Activated CD8-positive, alpha-beta memory T cell treated with anti-CD3 and anti-CD28 coated beads for 48 hours (primary cell): ENCODE measurements at places on chromosomes 4 and X.

- DNase-seq: no peak
These were observed 152.3 kb downstream of the WDFY3 start for GRCh38 chr4:84814094-84814750.

DNA sequence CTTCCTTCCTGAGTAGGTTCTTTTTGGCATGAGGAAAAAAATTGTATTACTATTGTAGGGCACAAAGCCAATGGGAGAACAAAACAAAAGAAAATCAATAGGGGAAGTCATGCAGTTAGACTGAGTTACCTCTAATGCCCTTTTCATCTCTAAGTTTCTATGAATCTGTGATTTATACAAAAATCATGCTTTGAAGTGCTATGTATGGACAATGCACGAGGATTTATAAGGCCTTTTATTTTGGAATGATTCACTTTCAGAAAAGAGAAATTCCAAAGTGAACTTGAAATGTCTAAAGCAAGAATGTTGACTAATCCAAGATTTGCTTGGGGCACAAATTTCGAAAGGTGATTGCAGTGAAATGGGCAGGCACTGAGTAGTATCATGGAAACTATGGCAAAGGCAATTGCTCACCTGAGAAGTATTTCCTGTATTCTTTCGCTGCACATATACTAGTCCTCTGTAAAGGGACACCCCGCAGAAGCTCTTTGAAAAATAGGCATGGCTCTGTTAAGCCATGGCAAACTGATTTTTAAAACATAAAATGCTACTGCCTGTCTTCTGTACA lies 52.8 kb downstream of the ADGRG4 start:
- DNase-seq: no peak

GRCh38 chrX:125203737-125204578 lies 115.7 kb upstream of the TEX13C start:
- DNase-seq: no peak

DNA sequence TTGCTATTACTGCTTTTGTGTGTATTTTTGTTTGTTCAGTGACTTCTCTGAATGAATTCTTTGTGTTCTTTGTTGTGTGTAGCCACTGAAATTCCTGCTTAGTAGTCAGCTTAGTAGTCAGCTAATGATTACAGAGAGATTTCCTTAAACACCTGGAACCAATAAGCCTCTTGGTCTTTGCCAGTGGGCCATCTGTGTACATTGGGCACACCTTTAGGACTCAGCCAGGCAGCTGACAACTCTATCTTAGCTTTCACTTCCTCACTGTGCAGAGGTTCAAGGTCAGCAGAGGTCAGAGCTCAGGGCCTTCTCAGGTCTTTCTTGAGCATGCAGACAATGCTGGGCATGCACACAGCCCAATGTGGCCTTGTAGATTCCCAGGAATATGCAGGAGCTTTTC lies 59.3 kb downstream of the RWDD4 start:
- no peak for DNase-seq

DNA sequence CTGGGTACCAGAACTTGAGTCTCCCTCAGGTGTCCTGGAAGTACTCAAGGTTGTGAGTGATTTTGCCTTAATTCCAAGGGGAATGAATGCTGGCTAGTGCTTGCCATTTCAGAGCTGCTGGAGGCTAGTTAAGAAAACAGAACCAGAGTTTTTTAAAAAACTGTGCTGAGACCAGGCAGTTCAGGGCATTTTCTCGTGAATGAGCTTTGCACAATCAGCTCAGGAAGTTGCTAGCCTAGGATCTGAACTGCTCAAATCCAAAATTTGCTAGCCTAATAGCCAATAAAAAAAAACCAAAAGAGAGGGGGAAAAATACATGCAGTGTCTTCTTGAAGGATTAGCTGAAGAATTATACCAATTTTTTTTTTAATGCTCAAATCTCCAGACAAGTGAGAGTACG lies 292.7 kb downstream of the FBXW7 start:
- no peak for DNase-seq

- DNase-seq: no peak
These were observed 18.0 kb downstream of the SUV39H1 start for GRCh38 chrX:48714573-48714972.

- no peak for DNase-seq
These were observed 2.0 kb downstream of the PSAPL1 start for GRCh38 chr4:7432531-7433375.

DNA sequence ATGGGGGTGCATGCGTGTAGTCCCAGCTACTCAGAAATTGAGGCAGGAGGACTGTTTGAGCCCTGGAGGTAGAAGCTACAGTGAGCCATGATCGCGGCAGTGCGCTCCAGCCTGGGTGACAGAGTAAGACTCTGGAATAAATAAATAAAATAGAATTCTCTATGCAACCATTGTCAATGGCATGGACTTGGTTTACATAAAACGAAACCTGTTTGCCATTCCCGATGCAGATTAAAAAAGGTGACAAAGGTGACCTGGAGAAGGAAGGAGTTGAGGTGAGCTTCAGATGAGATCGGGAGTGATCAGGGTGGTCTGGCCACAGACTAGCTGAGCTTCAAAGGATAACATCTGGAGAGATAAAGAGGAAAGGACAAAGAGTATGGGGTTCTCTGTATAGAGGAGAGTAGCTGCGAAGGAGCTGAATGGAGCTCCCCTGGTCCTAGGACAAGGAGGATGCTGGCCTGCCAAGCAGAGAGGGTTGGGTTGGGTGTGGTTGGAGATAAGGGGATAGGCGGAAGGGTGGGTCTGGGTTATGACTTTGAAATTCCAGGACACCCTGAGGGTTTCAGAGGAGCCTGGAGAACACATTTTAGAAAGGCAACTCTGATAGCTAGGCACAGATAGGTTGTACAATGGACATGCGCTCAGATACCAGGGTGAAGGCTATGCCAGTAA lies 98.6 kb downstream of the RBM47 start:
- no peak for DNase-seq

GRCh38 chr4:100269446-100269845 lies 79.2 kb upstream of the DDIT4L start:
- no peak for DNase-seq

DNA sequence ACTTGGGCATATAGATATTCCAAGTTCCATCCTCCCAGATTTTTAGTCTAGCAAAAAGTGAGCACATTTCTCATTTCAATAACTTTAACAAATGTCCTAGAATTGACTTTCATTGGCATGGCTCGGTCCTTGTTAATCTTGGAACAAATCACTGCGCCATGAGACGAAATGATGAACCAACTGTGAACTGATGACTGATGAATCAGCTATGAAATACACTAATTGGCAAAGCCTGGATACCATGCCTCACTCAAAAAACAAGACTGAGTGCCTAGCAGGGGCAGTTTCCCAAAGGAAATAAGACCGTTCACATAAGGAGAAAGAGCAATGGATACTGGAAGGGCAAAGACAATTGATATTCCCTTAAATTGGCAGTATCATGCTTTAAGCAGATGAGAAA lies 248.6 kb upstream of the VEGFC start:
- DNase-seq: no peak

DNA sequence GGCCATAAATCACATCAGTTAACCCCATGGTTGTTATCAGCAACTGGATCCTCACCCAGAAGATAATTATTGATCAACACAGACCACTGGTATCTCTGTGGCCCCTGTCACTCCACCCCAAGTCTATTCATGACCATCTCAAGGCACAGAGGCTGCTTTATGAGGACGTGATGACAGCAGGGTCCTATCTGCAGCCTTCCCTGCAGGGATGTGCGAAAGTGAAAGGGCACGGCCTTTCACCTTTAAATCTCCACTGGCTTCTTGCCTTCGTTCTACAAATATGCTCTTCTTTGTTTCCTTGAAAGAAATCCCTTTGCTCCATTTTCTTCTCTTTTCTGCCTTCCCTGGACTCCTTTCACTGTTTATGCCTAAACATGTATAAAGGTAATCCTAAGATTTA lies 170.6 kb upstream of the EDNRA start:
- DNase-seq: no peak

DNA sequence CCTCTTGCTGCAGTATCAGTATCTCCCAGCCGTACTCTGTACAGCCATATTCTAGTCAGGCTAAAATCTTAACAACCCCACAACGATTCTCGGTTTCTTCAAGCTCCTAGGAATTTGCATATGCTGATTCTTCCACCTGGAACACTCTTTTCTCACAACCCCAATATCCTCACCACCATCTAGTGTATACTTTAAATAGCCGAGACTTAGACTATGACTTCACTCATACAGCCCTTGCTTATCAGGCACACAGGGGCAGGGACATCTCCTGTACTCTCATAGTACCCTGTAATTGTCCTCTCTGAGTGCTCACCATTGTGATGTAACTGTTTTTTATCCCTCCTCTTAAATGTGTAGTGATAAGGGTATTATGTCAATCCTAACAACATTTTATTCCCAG lies 2126.4 kb upstream of the TENM3 start:
- DNase-seq: no peak

DNA sequence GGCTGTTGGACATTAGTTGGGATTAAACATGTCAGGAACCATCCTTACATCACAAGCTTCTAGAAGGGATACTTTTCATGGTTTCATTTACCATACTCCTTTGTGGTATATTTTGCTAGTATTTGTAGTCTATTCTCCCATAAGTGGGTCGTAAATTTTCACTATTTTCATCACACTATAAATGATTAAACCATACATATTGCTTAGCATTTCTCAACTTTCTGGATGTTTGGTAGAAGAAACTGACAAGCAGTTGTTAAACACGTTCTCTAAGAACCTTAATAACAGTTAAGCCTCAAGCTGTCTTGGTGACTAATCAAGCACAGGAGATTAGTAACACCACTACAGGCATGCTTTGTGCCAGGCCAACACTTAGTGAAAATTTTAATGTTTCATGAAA lies 375.5 kb downstream of the NAF1 start:
- DNase-seq: no peak

GRCh38 chr4:106930522-106930921 lies 105.6 kb downstream of the DKK2 start:
- no peak for DNase-seq

- DNase-seq: no peak
These were observed 800.2 kb upstream of the TENM3 start for GRCh38 chr4:181443021-181443420.

- DNase-seq: no peak
These were observed 297.5 kb downstream of the ARHGAP24 start for GRCh38 chr4:85772470-85772869.

DNA sequence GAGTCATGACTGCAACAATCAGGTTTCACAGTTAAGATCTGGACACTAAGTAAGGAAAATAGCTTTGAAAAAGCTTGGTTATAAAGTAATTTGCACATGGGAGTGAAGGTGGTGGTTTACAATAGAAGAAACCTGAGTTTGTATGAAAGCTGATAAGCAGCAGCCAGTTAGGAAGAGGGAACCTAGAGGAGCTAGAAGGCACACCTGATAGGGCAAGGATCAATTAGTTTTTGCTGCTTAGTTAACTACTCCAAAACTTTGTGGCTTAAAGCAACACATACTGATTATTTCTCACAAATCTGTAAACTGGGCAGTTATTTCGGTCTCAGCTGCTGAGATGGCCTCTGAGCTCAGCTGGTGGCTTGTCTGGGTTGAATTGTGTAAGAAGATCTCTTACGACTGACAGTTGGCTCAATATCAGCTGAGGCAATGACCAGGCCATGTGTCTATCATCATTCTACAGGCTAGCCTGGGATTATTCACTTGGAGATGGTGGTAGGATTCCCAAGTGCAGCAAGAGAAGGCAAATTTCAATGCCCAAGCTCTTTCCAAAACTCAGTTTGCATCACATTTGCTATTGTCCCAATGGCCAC lies 255.0 kb upstream of the PITX2 start:
- DNase-seq: no peak

DNA sequence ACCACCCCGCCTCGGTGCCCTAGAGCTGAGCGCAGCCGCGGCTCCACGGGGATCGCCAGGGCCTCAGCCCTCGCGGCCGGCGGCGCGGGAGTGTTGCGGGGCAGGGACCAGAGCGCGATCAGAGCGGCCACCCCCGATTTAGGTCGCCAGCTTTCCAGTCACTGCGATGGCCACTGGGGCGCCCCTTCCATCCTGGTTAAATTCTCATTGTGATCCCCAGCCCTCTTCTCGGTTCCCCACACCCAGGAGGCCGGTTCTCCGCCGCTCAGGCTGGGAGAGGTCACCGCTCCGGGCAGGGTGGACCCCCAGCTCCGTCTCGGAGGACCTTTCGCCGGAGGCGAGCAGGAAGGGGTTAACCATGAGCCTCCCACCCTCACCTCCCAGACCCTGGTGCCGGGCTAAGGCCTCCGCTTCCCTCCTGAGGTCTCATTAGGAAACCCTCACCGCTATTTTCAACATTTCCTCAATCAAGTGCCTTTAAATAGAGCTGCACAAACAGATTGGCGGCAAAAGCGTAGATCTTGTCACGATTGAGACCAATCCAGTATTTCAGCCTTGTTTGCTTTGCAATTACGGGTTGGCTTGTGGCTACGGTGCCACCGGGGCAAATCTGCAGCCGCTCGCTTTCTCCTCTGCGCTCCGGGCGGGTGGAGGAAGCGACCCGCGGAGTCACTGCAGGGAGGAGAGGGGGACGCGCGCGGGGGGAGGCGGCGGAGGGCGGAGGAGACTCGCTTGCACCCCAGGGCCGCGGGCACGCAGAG lies 8.3 kb upstream of the HAND2 start:
- no peak for DNase-seq

- DNase-seq: no peak
These were observed 150.7 kb upstream of the INTU start for GRCh38 chr4:127482049-127482448.

GRCh38 chr4:148081267-148081666 lies 349.4 kb downstream of the ARHGAP10 start:
- no peak for DNase-seq

GRCh38 chr4:65917486-65917885 lies 247.2 kb upstream of the EPHA5 start:
- DNase-seq: no peak

- DNase-seq: no peak
These were observed 6.3 kb upstream of the ZNF827 start for GRCh38 chr4:145944886-145945285.

DNA sequence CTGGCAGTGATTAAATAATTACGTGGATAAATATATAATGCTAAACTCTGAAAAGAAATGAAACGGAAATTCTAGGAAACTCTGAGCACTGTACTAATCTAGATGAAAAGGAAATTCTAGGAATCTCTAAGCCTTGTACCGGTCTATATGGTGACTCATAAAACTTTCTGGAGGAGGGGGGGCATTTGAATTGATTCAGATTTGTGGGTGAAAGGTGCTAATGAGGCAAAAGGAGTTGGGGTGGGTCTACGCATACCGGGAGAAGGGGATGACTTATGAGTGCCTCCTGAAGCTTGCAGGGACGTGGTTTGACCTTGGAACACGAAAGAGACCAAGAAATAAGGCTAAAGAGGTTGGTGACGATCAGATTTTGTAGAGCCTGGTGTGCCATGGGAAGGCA lies 151.7 kb upstream of the CASK start:
- no peak for DNase-seq

DNA sequence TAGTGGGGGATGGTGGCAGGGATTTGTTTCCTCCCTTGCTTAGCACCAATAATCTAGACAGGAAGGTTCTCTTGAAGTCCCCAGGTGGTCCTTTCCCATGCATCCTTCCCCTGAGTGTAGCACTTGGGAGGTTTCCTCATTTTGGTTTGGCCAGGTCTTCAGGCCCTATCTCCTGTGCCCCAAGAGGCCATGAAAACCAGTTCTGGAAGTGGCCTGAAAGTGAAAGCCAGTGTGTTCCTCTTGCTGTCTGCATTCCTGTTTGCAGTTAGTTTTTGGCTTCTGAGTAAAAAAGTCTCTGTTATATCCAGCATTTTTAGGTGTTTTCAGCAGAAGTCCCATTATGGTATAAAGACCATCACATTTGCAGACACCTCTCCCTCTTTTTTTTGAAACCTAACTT lies 59.5 kb downstream of the MTM1 start:
- no peak for DNase-seq
